ENCODE measurements at places on chromosomes 6 and 20. TPM values are rescaled to one million over a fixed set of nuclear protein-coding genes. Genes with fewer than 3 reads are reported as not detected.

GRCh38 chr6:48449002-48449401 lies 338.0 kb upstream of the PTCHD4 start:
- DNase-seq = no peak

GRCh38 chr6:39891976-39892375 lies 42.3 kb downstream of the MOCS1 start:
- DNase-seq = no peak

- DNase-seq = peak; percentile 23
These were observed 76.4 kb downstream of the EYA2 start for GRCh38 chr20:46970937-46971630.

Gene TMC2
- total RNA-seq = not detected

GRCh38 chr6:6494677-6495076 lies 93.8 kb upstream of the LY86 start:
- peak; percentile 32 for DNase-seq

GRCh38 chr6:40477246-40478126 lies 109.7 kb downstream of the LRFN2 start:
- no peak for DNase-seq

Gene CGAS
- total RNA-seq = 0.63 TPM

DNA sequence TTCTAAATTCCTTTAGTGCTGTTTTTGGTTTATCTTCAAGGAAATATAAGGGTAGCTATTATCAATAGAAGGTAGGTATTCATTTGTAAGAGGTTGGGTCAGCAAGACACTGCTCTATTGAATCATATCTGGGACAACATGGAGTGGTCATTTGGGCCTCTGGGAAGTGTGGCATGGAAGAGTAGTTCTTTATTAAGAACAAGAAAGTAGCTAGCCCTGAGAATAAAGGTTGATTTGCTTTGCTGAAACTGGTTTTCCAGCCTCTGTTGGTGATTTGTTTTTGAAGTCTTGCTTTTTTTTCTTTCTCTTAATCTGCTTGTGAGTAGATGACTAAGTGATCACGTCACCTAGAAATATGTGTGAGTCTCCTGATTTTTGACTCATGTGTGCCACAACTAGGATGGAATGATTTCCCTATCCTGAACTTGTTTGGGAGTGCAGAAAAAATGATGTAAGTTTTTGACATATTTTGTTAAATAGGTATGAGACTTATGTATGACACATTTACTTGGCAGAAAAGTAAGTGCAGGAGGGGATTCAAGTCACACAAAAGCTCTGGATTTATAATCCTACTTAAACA lies 381.8 kb downstream of the CENPW start:
- DNase-seq = no peak

- no peak for DNase-seq
These were observed 124.4 kb downstream of the PTPRT start for GRCh38 chr20:43065299-43065698.

DNA sequence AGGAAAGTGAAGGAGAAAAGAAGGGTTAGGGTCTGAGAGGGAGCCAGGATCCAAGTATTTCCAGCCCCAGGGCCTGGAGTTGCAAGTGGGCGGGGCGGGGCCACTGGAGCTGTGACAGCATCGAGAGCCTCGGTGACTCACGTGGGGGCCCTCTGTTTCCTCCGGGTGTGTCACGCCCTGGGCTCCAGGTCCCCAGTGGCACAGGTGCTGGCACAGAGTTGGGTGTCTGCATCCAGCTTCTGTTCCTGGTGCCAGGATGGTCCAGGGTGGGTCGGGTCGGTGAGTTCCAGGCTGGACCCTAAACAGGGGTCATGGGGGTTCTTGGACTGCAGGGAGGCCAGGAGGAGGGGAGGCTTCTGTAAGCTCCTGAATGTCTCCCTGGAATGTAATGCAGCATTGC lies 16.7 kb downstream of the RAET1L start:
- DNase-seq = no peak

Data from neural crest cell (in vitro differentiated cells).